ENCODE measurements at places on chromosomes 3 and 15. TPM values are rescaled to one million over a fixed set of nuclear protein-coding genes. Genes with fewer than 3 reads are reported as not detected.
A peak's percentile ranks its signal among the peaks of the same experiment; 100 is the strongest.

The GLDN gene
- total RNA-seq: 0.56 TPM

The INSYN1 gene
- 86.6 TPM for total RNA-seq

The PLA2G4D gene
- not detected for total RNA-seq

The LEO1 gene
- total RNA-seq: 22.7 TPM

The ATP13A4 gene
- total RNA-seq: 0.93 TPM

The CLDN11 gene
- 0.44 TPM for total RNA-seq

The CCDC54 gene
- not detected for total RNA-seq

- H3K27me3 ChIP-seq: peaks cover 10% of the 10 kb centered on the region
- H3K36me3 ChIP-seq: no peaks in the 10 kb centered on the region
- H3K4me1 ChIP-seq: peaks cover 11% of the 10 kb centered on the region
- H3K27ac ChIP-seq: no peak overlapping the region
Observed at GRCh38 chr3:61996366-61996765, 377.0 kb downstream of the FEZF2 start.

- DNase-seq: peak; percentile 65
- peaks cover 21% of the 10 kb centered on the region for H3K4me1 ChIP-seq
- H3K27ac ChIP-seq: peak overlapping the region; percentile 98
- peak overlapping the region; percentile 100 for H3K4me3 ChIP-seq
- H3K27me3 ChIP-seq: peaks cover 18% of the 10 kb centered on the region
Observed at GRCh38 chr3:12662593-12663400, 1.1 kb downstream of the RAF1 start.

DNA sequence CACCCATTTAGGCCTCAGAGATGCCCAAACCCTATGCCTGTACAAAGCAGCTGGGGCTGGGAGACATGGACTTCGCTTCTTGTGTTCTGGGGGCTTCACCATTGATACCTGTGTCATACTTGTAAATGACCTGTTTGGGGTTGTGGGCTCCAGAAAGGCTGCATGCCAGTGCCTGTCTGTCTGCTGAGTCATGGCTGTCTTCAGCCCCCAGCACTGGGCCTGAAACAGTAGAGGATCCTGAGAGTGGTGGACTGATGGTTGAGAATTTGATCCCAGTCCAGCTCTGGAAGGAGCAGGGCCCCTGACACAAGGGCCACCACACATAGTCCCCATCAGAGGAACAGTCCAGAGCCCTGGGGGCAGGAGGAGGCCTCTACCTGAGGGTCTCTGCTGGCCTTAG, 24.6 kb upstream of the APEH start:
- no peak overlapping the region for H3K4me3 ChIP-seq
- H3K27ac ChIP-seq: no peak overlapping the region
- peaks cover 9% of the 10 kb centered on the region for H3K36me3 ChIP-seq
- H3K4me1 ChIP-seq: peaks cover 6% of the 10 kb centered on the region

DNA sequence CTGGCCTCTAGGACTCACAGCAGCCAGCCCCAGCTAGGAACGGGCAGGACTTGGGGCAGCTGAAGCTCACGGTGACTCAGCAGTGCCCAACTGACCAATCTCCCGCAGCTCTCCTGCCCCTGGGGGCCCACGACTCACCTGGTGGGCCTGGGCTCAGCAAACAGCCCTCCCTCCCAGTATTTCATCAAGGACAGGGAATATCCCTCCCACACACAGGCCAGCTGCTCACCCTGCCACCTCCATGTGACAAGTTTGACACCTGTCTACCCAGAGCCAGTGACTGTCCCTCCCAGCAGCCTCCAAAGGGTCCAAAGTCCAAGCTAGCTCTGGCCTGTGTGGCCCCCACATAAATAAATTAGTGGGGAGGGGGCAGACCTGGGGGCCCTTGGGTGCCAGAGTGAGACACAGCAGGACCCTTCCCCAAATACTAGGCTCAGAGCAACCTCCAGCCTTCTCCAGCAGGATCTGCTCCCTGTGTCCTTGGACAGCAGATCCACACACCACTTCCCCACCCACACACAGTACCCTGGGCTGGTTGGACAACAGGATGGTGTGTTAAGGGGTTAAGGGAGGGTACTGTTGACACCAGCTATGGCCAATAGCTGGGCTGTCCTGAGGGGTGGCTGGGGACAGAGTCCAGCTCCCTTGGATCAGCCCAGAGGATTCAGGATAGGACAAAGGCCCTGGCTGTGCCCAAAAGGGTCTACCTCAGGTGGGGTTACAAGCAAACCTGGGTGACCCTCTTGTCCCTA, 4.3 kb downstream of the GNAT1 start:
- H3K36me3 ChIP-seq: no peaks in the 10 kb centered on the region
- no peaks in the 10 kb centered on the region for H3K4me1 ChIP-seq
- peaks cover 9% of the 10 kb centered on the region for H3K27me3 ChIP-seq
- H3K4me3 ChIP-seq: no peak overlapping the region
- no peak overlapping the region for H3K27ac ChIP-seq

GRCh38 chr15:85515212-85515611, 134.8 kb downstream of the AKAP13 start:
- no peak overlapping the region for H3K4me3 ChIP-seq
- no peak overlapping the region for H3K27ac ChIP-seq

GRCh38 chr3:84265768-84266167, 693.0 kb upstream of the CADM2 start:
- H3K27ac ChIP-seq: no peak overlapping the region
- H3K4me3 ChIP-seq: no peak overlapping the region
- H3K4me1 ChIP-seq: no peaks in the 10 kb centered on the region
- H3K36me3 ChIP-seq: no peaks in the 10 kb centered on the region
- H3K27me3 ChIP-seq: peaks cover 2% of the 10 kb centered on the region

GRCh38 chr3:14617508-14618023, 34.0 kb upstream of the CCDC174 start:
- no peaks in the 10 kb centered on the region for H3K36me3 ChIP-seq
- DNase-seq: no peak
- H3K27me3 ChIP-seq: peaks cover 2% of the 10 kb centered on the region

DNA sequence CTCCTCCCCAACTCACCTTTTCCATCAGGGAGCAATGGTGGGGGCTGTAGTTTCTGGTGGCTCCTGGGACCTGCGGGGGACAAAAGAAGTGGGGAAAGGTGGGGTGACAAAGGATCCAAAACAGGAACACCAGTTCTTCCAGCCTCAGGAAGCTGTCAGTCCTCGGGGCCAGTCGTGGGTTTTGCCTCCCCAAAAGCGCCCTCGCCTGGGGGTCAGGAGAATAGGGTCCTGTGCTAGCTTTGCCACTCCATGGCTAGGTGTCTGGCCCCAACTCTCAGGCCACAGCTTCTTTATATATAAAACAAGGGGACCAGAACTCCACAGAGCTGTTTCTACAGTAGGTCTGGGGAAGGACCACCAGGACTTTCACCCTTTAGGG, 4.0 kb downstream of the CCDC9B start:
- no peak overlapping the region for H3K27ac ChIP-seq
- no peak overlapping the region for H3K4me3 ChIP-seq
- H3K36me3 ChIP-seq: peaks cover 4% of the 10 kb centered on the region
- H3K27me3 ChIP-seq: peaks cover 14% of the 10 kb centered on the region

DNA sequence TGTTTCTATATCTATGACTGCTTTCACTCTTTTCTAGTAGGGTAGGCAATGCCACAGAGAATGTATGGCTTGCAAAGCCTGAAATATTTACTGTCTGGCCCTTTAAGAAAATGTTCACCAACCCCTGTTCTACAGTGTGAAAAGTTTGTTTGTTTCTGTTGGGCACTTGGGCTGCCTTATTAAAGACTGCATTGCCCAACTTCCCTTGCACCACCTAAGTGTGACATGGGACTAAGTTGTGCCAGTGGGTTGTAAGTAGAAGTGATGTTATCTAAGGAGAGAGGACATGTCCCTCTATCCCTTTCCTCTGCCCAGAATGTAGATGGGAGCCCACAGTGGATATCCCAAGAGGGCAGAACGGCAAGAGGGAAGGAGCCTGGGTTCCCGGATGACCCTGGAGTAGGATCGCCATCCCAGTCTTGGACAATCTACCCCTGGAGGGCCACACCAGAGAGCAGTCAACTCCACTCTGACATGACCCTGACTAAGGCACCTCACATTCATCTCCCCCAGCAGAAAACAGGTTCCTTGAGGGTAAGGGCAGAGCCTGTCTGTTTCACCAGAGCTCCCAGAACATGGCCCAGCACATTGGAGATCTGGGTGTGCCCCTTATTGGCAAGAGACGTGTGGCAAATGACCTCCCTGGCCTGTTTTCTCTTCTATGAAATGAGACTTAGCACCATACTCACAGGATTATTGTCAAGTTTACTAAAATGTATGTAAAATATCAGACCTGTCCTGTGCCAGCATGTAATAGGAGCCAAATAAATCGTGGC, 138.8 kb downstream of the SMAD6 start:
- H3K27me3 ChIP-seq: peaks cover 9% of the 10 kb centered on the region
- H3K27ac ChIP-seq: no peak overlapping the region
- no peaks in the 10 kb centered on the region for H3K4me1 ChIP-seq
- no peak overlapping the region for H3K4me3 ChIP-seq
- DNase-seq: no peak

GRCh38 chr3:58999134-58999773, 50.6 kb downstream of the CFAP20DC start:
- H3K27me3 ChIP-seq: peaks cover 2% of the 10 kb centered on the region
- H3K4me1 ChIP-seq: peaks cover 6% of the 10 kb centered on the region
- no peak for DNase-seq
- no peak overlapping the region for H3K4me3 ChIP-seq
- H3K36me3 ChIP-seq: no peaks in the 10 kb centered on the region

GRCh38 chr15:60396958-60397771, 621 bp downstream of the ANXA2 start:
- H3K4me1 ChIP-seq: peaks cover 54% of the 10 kb centered on the region
- H3K27ac ChIP-seq: peak overlapping the region; percentile 97
- H3K36me3 ChIP-seq: peaks cover 19% of the 10 kb centered on the region
- DNase-seq: peak; percentile 77

DNA sequence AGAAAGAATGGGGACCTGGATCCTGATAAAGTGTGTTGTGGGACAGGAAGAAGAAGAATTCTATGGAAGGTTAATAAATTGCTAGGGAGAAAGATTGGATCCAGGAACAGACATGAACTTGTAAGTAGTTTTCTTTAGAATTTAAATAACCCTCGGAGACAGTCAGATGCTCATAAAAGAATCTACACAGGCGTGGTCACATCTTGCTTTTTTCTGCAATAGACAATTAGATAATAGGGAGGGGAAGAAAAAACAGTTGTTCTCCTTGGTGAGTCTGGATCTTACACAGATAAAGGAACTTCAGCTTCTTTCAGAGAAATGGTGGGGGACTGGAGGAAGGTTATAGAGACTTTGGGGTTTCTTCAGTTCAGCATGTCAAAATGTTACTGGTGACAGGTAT, 232.6 kb downstream of the ALCAM start:
- H3K4me3 ChIP-seq: no peak overlapping the region
- H3K27me3 ChIP-seq: no peaks in the 10 kb centered on the region
- H3K36me3 ChIP-seq: peaks cover 8% of the 10 kb centered on the region
- no peak for DNase-seq
- no peaks in the 10 kb centered on the region for H3K4me1 ChIP-seq
- H3K27ac ChIP-seq: no peak overlapping the region

Data from glutamatergic neuron (in vitro differentiated cells).